ENCODE measurements at places on chromosomes 5 and 9.
A peak's percentile ranks its signal among the peaks of the same experiment; 100 is the strongest.

DNA sequence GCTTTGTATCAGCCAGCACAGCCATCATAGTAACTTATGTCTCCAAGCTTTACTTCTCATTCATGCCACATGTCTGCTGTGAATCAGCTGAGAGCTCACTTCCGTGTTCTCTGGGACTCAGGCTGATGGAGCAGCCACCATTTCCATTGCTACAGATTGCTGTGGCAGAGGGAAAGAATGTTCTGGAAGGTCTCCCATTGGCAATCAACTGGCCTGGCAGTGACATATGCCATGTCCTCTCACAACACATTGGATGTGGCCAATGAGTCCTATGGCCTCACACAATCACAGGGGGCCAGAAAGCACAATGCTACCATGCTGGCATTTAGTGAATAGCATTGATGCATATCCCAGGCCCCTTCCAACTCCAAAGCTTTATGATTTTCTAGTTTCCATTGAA, 44.1 kb downstream of the KIF4B start:
- DNase-seq = no peak

- no peak for DNase-seq
Observed at GRCh38 chr9:19787672-19788071, 1.2 kb downstream of the SLC24A2 start.

- no peak for DNase-seq
Observed at GRCh38 chr9:37172557-37172956, 52.2 kb downstream of the ZCCHC7 start.

DNA sequence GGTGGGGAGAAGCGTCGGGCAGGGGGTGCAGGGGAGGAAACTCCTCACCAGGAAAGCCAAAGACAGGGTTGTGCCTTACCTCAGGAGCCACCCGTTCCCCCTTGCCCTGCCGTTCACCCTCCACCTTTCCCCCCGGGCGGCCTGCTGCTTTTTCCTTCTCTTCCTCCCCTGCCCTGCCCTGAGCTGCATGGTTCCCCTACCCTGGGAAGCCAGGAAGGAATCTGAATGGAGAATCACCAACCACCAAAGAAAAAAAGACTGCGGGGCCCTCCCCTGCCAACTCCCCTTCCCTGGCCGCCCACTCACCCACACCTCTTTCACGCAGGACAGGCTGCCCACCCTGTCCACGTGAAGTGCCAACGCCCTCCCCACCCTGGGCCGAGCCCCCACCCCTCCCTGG, 820 bp upstream of the NFX1 start:
- DNase-seq = peak; percentile 19

DNA sequence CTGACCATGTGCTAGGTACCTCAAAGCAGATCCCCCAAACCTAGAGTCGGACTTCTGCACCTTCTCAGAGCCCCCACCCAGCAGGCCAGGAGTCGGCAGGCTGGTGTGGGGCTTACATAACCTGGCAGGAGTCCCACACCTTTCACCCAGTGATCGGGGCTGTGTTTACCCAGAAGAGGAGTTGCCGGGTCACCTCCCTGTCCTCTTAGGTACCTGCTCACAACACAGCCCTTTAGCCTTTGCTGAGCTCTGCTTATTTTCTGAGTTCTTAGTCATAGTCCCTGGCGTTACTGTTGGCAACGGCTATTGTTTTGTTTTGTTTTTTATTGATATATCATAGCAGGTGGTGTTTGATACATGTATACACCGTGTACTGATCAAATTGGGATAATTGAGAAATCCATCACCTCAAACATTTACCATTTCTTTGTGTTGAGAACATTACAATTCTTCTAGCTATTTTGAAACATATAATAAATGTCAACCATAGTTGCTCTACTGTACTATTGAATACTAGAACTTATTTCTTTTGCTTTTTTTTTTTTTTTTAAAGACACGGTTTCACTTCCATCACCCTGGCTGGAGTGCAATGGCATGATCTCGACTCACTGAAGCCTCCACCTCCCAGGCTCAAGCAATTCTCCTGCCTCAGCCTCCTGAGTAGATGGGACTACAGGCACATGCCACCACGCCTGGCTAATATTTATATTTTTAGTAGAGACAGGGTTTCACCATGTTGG, 10.4 kb upstream of the EEIG1 start:
- no peak for DNase-seq

GRCh38 chr9:76642701-76643209, 121.5 kb upstream of the PCA3 start:
- DNase-seq = no peak
